GOT3 (cell line): ENCODE measurements at places on chromosomes 3 and 15.

- no peak for DNase-seq
These were observed 86.2 kb downstream of the IQSEC1 start for GRCh38 chr3:12986986-12987385.

- no peak for DNase-seq
These were observed 31.6 kb downstream of the COL8A1 start for GRCh38 chr3:99669879-99670555.

GRCh38 chr3:53482227-53482626, 12.2 kb upstream of the CACNA1D start:
- DNase-seq = no peak

- DNase-seq = no peak
These were observed 31.9 kb downstream of the SUSD5 start for GRCh38 chr3:33186524-33187367.

GRCh38 chr3:125634336-125634950, 39.1 kb upstream of the OSBPL11 start:
- no peak for DNase-seq

- DNase-seq = no peak
These were observed 116.9 kb downstream of the B3GALNT1 start for GRCh38 chr3:160987982-160988964.

GRCh38 chr3:73086071-73086494, 24.6 kb downstream of the EBLN2 start:
- no peak for DNase-seq

GRCh38 chr3:143206955-143207337, 87.4 kb downstream of the CHST2 start:
- no peak for DNase-seq

- no peak for DNase-seq
These were observed 140.1 kb upstream of the LINGO1 start for GRCh38 chr15:77772641-77773402.

GRCh38 chr3:113575206-113575605, 42.9 kb downstream of the SIDT1 start:
- no peak for DNase-seq
